ENCODE measurements at places on chromosomes 2 and 18.

DNA sequence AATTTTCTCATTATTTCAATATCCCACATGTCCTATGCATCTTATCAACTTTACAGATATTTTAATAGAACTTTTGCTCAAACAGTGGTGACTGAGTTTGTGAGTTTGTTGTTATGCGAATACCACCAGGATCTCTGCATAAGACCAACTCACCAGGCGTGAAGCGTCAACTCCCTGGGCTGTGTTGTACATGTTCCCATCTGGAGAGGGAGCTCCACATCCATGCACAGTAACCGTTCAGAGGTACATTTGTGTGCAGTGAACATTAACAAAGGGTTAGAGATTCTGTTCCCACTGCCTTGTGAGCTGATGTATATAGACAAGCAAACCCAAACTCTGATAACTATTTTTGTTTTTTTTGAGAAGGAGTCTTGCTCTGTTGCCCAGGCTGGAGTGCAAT is 188.7 kb downstream of the MYT1L start:
- DNase-seq: no peak

DNA sequence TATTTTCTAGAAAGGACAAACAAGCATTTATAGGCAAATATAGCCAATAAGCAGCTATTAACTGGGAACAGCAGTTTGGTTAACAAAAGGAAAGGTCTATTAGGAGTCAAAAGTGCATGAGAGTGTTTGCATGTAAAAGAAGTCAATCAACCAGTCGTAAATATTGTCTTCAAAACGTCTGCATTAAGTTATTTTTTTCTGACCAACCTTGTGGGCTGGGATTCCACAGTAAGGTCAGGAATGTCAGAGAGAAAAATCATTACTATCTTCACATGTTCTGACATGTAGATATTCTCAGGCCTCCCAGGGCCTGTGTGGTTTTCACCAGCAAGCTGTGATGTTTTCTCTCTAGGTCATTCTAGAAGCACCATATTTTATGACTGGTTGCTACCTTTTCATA is 922.5 kb downstream of the SUCLG1 start:
- no peak for DNase-seq

DNA sequence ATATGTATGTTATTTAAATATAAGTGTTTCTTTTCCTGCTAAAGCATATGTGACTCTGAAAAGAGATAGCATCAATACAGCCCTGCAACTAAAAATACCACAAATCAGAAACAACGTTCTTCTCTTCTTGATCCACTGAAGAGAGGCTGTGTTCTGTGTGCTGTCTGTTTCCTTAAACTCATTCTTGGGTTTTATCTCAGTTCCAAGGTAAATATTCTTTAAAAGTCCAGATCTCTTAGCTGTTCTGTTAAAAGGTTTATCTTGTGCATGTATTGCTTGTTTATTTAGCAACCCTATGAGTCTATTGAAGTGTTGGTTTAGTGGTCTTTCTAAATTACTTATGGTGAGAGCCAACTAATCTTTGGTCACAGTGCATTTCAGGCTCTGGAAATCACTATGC is 173.3 kb upstream of the NT5C1B start:
- DNase-seq: no peak

GRCh38 chr2:187842978-187843847 is 289.0 kb upstream of the TFPI start:
- DNase-seq: no peak

DNA sequence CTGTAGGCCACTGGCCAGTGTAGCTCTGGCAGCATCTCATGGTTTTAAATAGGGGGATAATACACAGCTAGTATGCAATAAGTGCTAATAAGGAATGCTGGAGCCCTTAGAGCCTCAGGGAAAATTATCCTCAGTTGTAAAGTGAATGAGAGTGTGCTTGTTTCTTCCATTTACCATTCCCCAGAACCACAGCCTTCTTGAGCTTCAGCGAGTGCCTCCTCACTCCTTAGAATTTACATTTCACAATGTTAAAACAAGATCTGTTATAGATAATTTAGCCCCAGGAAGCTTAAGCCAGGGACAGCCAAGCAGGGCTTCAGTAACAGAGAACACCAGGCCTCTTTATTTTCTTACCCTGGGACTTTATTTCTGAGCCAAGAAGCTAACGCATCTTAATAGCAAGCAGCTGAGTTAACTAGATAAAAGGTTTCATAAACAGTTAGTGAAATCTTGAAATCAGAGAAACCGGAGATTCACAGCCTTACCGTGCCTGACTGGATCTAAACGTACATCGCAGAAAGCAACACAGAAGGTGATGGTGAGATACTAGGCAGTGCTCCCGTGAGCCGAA is 535.2 kb downstream of the TDRD15 start:
- DNase-seq: no peak

GRCh38 chr18:3836483-3837335 is 386.7 kb downstream of the TGIF1 start:
- no peak for DNase-seq

DNA sequence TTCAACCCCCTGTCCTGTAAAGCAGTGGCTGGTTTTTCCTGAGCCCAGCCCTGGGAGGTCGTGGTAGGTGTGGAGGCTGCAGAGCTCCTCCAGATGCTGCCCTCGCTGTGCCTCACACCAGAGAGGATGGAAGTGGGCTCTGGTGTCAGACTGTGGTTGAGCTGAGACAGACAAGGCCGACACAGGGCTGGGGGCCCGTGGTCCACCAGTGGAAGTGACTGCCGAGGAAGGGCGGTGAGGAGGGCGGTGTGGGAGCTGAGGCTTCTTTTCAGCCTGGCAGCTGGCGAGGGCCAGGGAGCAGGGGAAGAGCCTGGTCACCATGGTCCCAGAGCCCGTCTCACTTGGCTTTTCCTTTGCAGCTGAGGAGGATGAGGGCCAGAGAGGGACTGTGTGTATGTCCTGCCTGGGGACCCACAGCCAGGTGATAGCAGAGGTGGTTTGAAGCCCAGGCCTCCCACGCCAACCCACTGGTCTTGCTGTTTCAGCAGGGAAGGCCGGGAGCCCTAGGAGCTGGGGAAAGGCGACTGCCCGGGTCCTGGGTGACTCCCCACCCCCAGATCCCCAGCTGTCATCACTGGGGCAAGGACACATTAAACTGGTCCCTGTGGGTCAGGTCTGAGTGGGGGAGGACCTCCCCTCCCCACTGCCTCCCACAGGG is 8.5 kb downstream of the SFTPB start:
- DNase-seq: no peak

DNA sequence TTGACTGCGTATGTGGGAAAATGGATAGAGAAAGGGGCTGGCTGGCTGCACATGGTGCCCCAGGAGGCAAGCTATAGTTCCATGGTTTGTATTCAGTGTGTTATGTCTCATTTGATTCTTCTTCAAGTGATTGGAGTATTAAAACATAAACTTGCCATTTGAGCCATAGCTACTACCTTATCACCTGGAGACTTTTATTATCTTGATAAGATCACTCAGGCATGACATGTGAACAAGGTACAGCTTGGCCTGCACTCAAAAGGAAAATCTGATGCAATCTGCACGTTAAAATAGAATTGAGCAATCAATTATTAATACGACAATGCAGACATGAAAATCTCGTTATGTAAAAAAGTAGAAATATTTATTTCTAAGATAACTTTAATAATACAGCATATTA is 116.9 kb downstream of the RND3 start:
- DNase-seq: no peak

- peak; percentile 60 for DNase-seq
These were observed 108.7 kb upstream of the KCTD1 start for GRCh38 chr18:26656944-26657536.

DNA sequence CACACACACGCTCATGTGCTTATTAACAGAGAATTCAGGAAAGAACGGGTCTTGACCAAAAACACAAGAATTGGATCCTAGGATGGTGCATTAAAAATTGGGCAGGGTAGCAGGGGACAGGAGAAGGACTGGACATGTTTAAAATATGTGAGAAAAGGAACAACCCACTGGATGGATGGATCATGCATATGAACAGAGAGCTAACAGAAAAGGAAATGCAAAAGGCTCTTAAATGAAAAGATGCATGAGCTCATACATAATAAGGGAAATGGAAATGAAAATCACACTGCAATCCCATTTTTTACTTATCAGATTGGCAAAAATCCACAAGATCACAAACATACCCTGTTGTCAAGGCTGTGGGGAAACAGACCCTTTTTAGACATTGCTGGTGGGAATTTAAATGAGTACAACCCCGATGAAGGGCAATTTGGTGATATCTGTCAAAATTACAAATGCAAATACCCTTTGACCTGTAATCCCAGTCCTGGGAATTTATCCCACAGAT is 440.6 kb upstream of the SLC14A2 start:
- DNase-seq: no peak

- DNase-seq: no peak
These were observed 52.1 kb upstream of the EPB41L5 start for GRCh38 chr2:119960821-119961220.

- DNase-seq: no peak
These were observed 183.6 kb downstream of the BABAM2 start for GRCh38 chr2:28074137-28074536.

- DNase-seq: no peak
These were observed 295.7 kb upstream of the SESTD1 start for GRCh38 chr2:179560257-179560735.

DNA sequence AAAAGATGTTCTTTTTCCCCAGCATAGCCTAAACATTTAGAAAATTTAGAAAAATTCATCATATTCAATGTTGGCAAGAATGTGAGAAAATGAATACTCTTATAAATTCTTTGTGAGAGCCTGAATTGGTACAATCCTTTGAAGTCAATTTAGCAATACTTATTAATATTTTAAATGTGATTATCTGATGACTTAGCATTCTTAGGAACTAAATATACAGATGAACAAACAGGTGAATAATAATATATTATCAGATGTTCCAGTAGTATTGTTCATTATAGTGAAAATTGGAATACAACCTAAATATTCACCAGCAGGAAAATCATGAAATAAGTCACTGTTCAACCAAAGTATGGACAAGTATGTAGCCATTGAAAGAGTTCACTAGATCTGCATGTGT is 55.5 kb upstream of the MEIS1 start:
- DNase-seq: no peak

- no peak for DNase-seq
These were observed 455 bp downstream of the PREPL start for GRCh38 chr2:44360749-44361329.

DNA sequence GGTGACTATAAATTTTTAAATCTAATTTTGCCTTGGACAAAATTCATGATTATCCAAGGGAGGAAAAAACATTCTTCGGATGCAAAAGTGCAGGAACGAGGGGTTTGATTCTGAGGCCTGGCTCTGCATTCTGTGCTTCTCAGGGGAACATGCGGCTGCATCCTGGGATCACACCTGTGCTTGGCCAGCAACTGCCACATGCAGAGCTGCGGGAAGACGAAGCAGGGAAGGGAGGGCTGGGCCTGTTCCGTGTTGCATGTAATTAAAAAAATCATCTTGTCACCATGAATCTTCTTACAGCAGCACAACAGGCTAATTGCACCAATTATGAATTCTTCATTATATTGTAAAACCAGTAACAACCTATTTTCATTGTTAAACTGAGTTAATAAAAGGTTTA is 158.0 kb upstream of the ALKAL2 start:
- DNase-seq: no peak

- DNase-seq: no peak
These were observed 147.6 kb downstream of the CDC42EP3 start for GRCh38 chr2:37523814-37524362.

- DNase-seq: no peak
These were observed 9.0 kb upstream of the IL18R1 start for GRCh38 chr2:102346381-102347130.

DNA sequence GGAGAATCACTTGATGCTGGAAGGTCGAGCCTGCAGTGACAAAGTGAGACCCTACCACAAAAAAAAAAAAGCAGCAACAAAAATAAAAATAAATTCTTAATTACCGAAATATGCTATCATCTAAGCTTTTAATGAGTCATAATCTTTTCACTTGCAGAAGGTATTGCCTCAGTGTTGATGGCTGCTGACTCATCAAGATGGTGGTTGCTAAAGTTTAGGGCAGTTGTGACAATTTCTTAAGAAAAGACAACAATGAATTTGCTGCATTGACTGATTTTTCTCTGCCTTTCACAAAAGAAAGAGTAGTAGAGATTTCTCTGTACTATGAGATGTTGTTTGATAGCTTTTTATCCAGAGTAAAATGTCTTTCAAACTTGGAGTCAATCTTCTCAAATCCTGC is 1809.0 kb downstream of the SUCLG1 start:
- no peak for DNase-seq

- DNase-seq: no peak
These were observed 24.6 kb downstream of the NRP2 start for GRCh38 chr2:205706769-205707381.

DNA sequence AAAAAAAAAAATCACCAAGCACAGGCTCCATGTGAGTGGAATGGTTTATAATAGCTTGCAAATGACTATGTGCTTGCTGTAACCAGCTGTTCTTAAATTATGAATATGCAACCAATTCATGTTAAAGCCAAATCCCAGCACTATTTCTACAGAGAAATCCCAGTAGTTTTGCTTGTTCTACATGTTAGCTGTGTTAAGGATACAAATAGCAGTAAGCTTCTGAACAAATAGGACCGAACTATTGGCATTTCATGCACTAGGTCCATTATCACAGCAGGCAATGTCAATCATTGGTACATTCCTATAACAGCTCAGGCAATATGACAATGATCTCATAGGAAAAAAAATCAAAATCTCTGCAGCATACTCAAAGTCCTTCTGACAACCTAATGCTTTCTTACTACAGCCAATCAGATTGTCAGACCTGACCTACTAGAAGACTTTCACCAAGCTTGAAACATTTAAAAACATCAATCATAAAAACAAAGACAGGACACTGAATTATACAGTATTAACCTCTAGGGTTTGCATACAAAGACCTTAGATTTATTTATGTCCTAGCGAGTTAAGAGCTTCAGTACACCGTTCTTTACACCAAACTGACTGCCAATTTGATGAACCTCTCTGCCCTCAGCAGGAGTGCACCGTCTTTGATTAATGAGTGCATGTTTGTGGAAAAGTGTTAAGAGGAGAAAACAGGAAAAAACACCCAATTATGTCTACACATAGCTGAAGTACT is 6.4 kb downstream of the BAZ2B start:
- no peak for DNase-seq

GRCh38 chr2:27241761-27242613 is 20.9 kb downstream of the SLC30A3 start:
- DNase-seq: no peak

- DNase-seq: no peak
These were observed 73.5 kb downstream of the MYO1B start for GRCh38 chr2:191318729-191319078.
